Stimulated activated naive CD4-positive, alpha-beta T cell treated with Interleukin-2 at 50 U/mL for 16 hours (primary cell): ENCODE measurements at places on chromosomes 13 and 19.

- peak; percentile 41 for DNase-seq
Observed at GRCh38 chr13:21675095-21675991, 4.5 kb downstream of the FGF9 start.

GRCh38 chr13:109880371-109881346 is 94.3 kb upstream of the IRS2 start:
- DNase-seq: no peak

- DNase-seq: no peak
Observed at GRCh38 chr13:23986619-23987018, 89.3 kb upstream of the C1QTNF9B start.

DNA sequence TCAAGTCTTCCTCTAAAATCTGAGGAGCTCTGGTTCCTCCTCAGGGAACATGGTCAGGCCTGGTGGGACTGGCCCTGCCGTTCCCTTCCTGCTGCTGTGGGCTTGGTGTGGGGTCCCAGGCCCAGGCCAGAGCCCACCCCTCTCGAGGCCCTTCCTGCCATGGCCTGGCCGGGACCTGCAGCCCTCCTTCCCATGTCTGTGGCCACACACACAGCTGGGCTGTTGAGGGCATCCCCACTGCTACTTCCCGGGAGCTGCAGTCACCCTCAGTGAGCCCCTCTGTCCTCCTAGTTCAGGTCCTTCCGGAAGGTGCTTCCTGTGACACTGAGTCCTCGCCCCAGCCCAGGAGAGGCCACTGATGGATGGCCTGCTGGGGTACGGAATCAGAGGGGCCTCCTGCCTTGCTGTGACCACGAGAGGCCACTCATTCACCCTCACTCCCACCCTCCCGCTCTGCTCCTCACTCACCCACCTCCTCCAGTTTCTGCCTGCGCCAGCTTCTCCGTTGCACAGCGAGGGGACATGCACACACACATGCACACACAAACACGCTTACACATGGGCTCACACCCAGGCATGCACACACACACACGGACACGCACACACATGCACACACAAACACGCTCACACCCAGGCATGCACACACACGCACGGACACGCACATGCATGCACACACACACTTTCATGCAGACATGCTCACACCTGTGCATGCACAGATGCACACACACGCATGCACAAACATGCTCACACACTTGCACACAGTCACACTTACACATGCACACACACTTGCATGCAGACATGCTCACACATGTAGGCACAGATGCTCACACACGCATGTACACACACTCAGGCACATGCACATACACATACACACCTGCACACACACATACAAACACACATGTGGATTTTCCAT is 7.3 kb upstream of the MCF2L start:
- no peak for DNase-seq

DNA sequence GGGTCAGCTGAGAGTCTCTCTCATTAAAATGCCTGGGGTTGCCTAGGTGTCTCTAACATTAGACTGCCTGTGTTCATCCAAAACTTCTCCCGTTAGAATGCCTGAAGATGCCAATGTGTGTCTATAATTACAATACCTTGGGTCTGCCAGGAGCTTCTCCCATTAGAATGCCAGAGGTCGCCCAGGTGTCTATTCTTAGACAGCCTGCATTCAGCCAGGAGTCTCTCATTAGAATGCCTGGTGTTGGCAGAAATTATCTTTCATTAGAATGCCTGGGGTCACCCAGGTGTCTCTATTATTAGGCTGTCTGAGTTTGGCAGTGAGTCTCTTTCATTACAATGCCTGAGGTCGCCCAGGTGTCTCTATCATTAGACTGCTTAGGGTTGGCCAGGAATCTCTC is 1560.2 kb downstream of the UQCRFS1 start:
- no peak for DNase-seq

DNA sequence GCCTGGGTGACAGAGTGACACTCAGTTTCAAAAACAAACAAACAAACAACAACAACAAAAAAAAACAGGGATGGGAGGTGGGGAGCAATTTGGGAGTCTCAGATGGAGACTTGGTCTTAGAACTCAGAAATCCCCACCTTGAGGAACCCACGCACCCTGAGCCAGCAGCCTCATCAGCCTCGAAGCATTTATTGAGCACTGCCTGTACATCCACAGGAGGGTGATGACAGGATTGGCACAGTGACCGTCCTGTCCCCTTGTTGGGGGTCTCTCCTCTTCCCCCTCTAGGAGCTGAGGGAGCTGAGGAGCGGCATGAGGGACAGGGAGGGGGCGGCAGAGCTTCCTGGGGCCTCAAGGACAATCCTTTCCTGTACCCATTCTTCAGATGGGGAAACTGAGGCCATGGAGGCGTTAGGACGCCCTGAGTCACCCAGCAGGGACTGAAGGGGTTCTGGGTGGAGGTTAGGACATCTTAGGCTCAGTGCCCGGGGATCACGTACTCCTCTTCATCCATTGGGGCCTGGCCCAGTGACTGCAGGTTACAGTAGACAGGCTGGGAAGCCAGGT is 5.6 kb downstream of the GDF15 start:
- no peak for DNase-seq

DNA sequence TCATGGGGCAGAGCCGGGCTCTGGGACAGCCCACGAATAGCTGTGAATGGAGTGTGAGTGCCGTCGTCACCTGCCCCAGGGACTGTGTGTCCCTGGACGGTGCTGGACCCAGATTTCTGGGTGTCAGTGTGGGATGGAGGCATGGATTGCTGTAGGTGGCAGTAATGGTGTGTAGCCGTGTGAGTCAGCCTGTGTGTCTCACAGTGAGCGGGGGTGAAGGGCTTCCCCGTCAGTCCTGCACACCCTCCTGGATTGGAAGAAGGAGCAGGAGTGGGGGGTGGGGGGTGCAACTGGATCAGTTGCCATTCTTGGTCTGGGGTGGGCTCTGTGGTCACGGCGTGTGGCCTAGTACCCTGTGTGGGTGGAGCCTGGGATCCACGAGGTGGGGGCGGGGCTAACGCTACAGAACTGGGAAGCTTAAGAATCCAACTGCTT is 6.5 kb upstream of the LTBP4 start:
- DNase-seq: no peak

DNA sequence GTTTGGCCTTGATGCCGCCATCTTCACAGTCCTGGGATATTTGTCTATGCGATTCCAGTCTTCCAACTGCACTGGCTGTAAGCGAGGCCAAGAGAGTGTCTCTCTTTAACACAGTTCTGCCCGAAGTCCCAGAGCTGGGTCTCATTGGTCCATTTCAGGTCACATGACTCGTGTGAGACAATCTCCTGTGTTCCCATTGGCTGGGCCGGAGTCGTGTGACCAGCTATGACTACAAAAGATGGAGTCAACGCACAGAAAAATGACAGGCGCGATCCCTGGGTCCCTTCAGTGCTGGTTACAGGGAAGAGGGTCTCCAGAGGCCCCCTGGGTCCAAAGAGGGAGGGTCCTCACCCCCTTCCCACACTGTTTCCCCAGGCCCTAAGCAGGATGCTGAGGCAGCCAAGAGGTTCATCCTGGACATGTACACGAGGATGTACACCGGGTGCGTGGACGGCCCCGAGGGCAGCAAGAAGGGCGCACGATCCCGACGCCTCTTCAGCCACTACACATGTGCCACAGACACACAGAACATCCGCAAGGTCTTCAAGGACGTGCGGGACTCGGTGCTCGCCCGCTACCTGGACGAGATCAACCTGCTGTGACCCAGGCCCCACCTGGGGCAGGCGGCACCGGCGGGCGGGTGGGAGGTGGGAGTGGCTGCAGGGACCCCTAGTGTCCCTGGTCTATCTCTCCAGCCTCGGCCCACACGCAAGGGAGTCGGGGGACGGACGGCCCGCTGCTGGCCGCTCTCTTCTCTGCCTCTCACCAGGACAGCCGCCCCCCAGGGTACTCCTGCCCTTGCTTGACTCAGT is 15.9 kb upstream of the S1PR4 start:
- no peak for DNase-seq

- DNase-seq: peak; percentile 12
Observed at GRCh38 chr13:51729866-51730553, 74.0 kb downstream of the DHRS12 start.

DNA sequence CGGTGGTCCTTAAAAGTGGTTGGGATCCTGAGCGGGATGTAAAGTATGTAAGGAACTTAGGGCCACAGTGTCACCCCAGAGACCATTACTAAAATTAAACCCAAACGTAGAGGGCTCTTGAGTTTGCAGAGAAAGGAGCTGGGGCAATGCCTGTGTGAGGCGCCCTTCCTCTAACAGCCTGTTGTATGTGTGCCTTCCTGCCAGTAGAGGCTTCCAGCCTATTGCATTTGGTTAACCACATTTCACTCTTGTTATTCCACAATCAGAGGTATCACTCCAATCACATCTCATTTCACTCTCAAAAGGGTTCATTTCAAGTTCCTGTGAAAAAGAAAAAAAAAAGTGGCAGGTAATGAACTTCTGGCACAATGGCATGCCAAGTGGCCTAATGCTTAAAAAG is 29.4 kb downstream of the DIAPH3 start:
- no peak for DNase-seq

GRCh38 chr13:52695856-52696255 is 43.2 kb downstream of the SUGT1 start:
- no peak for DNase-seq

GRCh38 chr13:114149774-114150740 is 17.6 kb upstream of the RASA3 start:
- no peak for DNase-seq

DNA sequence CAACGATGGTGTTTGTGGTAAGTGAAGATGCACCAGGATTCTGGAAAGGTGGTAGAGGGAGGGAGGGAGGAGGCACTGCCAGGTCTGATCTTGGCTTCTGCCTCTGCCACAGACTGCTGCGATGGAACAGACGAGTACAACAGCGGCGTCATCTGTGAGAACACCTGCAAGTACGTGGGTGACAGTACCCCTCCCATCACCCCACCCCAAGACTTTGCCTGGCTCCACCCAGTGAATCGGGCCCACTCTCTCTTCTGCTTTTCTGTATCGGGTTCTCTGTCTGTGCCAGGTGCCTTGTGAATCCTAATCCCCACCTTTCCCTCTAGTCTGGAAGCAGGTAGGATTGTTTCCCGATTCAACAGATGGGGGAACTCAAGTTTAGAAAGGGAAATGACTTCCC is 2.5 kb downstream of the PRKCSH start:
- no peak for DNase-seq

DNA sequence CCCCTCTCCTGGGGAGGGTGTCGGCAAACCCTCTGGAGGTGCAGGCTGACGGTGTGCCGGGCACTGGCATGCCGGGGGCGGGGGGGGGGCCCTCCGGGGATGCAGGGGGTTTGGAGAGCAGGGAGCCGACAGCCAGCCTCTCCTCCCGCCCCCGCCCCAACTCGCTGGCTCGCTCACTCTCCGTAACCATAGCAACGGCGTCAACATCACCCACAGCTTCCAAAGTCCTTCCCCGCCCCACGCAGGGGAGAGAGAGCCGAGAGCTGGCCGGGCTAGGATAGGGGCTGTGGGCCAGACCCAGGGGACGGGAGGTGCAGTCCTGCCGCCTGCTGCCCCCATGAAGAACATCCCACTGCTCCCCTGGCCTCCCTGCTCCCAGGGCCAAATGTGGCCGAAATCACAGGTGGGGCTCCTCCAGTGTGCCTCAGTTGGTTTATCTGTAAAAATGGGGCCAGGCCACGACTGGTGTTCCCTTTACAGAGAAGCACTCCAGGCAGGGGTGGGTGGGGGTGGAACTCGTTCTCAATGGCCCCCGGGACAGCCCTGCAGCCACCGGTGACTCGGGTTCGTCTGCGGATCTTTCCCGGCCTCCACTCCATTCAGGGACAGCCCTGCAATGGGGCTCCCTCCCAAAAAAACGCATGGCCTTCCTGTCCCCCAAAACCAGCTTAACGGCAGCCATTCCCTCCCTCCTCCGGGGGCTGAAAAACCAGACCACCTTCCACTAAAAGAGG is 3.2 kb downstream of the KLF16 start:
- DNase-seq: peak; percentile 55

DNA sequence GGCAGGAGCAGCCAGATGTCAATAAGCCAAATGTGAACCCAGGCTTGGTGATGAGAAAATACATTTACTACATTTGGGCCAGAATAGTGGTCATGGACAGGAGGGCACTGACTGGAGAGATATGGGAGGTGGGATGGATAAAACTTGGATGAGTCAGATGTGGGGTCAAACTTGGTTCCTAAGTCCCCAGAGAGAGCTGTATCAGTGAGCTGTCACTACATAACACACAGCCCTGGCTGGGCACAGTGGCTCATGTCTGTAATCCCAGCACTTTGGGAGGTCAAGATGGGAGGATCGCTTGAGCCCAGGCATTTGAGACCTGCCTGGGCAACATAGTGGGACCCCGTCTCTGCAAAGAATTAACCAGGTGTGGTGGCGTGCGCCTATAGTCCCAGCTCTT is 51.6 kb upstream of the EHD2 start:
- no peak for DNase-seq

- DNase-seq: no peak
Observed at GRCh38 chr13:51026016-51026415, 85.1 kb downstream of the C13orf42 start.

- no peak for DNase-seq
Observed at GRCh38 chr13:86438034-86438433, 638.8 kb upstream of the SLITRK6 start.

- no peak for DNase-seq
Observed at GRCh38 chr19:1833540-1833939, 14.7 kb downstream of the REXO1 start.

DNA sequence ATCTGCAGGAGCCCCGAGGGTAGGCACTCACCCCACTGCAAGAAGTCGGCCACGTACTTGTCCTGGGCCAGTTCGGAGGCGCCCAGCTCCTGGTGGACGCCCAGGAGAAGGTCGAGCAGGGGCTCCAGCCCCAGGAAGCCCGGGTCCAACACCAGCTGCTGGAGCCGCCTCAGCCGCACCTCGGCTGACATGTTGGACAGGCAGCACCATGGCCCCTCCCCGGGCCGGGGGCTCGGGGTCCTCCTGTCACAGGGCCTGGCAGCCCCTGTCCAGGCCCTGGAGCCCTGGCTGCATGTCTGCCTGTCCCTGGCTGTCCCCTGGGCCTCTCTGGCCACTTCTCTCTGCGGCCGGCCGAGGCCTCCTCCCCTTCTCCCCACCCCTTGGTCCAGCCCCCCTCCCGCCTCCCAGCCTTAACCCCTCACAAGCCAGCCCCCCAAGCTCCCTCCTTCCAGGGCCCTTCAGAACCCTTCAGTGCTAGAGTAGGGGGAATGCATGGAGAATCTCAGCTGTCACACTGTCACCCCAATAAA is at the start of gene DMPK:
DMPK (minus strand) TSS at position 329 of the 530 bp plus-strand sequence; CDS start at position 191, 138 bp downstream.
- DNase-seq: no peak

GRCh38 chr19:19966862-19967261 is 66.1 kb downstream of the ZNF93 start:
- DNase-seq: no peak

DNA sequence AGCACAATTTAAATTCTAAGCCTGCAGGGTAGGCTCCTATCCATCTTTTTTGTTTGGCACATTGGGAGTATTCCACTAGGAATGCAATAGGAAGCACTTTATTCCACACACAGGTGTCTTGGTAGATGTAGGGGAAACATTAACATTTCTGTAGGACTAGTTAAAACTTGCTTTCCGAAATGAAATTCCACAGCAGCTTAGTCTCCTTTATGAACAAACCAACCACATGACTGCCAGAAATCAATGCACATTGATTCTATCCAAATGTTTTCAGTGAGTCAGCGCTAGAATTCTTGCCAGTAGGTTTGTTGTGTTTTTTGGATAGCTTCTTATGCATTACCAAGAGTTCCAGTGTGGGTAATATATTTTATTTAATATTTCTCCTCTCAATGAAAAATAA is 207.9 kb upstream of the CSNK1A1L start:
- no peak for DNase-seq

GRCh38 chr13:95226932-95227695 is 74.1 kb downstream of the ABCC4 start:
- DNase-seq: no peak
